ENCODE measurements at places on chromosomes 16 and 17.

DNA sequence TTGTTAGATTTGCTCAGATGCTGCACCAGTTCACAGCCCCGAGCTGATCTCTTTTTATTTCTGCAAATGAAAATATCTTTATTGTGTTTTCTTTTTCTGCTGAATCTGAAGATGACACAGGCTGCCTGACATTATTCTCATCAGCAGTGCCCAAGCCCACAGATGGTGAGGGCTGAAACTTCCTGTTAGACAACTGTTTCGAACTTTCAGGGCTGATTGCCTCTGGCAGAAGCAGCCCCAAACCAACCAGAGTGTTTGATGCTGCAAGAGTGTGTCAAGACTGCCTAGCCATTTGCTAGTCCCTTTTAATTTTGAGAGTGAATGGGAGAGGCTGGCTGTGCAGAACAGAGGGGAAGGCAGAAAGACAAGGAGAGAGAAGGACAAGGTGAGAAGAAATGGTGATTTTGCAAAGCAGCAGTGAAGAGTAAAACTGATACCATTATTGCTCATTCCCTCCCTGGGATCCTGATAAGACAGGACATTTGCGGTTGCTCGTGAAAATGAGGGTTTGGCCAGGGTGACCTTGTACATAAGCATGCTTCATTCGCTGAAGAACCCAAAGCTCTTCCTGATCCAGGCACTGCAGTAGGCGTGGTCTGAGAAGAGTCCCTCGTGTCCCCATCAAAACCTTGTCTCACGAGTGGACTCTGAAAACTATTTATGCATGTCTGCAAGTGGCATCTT, 77.2 kb downstream of the TMEM114 start:
- no peak for DNase-seq

- no peak for DNase-seq
Observed at GRCh38 chr16:19589771-19590302, 34.3 kb downstream of the VPS35L start.

- no peak for DNase-seq
Observed at GRCh38 chr16:31002862-31003341, 7.5 kb downstream of the STX1B start.

DNA sequence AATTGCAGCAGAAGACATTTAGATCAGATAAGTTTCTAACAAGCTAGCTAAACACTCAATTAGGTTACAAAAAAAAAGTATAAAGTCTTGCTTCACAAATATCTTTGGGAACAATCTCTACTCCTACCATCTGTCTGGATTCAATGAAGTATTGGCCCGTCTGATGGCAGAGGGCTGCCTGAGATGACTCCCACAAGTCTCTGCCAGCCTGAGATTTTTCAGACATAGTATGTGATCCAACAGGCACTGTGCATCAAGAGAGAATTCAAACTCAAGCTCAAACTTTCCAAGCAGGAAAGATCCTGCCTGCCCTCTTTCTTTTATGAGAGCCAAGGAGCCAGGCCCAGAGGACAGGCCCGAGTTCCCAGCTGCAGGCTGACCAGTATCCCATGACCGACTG, 22.6 kb downstream of the SLC39A11 start:
- no peak for DNase-seq

DNA sequence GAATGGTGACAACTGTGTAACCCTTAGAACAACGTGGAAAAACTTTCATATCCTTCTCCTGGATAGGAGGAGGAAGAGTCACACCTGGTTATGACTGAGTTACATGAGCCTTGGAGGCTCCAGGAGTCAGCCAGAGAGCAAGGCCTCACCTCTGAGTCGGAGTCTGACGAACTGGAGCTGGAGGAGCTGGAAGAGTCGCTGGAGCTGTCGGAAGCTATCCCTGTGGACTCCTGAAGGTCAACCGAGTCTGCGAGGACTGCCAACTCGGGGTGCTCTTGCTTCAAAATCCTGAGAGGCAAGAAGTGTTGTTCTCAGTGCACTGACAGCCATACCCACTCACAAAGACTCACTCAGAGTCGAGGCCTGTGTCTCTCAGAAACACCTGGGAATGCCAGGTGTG, 6.2 kb downstream of the JMJD6 start:
- DNase-seq = no peak

DNA sequence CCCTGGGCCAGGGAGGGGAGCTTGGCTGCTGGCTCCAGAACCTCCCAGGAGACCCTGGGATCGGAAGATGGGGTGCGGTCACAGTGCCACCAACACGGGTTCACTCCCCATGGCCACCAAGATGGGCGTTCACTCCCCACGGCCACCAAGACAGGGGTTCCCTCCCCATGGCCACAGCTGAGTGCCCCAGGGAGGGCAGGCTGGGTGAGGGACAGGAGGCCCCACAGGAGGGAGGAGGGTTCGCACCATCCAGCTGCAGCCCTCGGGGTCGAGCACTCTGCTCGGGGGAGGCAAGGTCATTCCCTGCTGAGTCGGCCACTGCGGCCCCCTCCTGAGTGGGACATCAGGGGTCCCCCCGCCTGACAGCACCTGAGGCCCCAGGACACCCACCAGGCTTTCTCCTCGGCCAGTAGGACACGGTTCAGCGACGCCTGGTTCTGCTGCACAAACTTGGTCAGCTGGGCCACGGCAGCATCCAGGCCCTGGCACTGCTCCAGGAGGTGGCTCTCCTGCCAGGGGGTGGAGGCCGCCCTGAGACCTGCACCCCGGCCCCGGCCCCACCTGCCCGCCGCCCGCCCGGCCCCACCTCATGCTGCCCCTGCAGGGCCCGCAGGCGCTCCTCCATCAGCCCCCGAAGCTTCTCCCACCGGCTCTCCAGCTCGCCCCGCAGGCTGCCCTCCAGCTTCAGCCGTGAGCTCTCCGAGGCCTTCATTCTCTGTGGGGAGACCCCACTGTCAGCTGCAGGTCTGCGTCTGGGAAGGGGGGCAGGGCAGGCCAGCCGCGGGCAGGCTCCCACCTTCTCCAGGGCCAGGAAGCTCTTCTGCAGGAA, 5.9 kb downstream of the CCDC154 start:
- no peak for DNase-seq

DNA sequence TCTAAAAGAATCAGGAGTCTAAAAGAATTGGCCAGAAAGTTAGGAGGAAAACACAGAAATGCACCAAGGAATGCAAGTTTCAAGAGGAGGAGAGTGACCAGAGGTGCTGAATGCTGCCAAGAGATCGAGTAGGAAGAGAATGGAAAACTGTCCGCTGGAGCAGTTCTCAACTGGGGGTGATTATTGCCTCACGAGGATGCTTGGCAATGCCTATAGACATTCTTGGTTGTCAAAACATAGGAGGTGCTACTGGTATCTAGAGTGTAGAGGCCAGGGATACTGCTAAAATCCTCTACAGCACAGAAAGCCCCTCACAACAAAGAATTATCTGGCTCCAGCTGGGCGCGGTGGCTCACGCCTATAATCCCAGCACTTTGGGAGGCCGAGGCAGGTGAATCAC, 82.1 kb upstream of the NOL11 start:
- DNase-seq = no peak

GRCh38 chr16:69834807-69835466, 72.8 kb downstream of the WWP2 start:
- no peak for DNase-seq

DNA sequence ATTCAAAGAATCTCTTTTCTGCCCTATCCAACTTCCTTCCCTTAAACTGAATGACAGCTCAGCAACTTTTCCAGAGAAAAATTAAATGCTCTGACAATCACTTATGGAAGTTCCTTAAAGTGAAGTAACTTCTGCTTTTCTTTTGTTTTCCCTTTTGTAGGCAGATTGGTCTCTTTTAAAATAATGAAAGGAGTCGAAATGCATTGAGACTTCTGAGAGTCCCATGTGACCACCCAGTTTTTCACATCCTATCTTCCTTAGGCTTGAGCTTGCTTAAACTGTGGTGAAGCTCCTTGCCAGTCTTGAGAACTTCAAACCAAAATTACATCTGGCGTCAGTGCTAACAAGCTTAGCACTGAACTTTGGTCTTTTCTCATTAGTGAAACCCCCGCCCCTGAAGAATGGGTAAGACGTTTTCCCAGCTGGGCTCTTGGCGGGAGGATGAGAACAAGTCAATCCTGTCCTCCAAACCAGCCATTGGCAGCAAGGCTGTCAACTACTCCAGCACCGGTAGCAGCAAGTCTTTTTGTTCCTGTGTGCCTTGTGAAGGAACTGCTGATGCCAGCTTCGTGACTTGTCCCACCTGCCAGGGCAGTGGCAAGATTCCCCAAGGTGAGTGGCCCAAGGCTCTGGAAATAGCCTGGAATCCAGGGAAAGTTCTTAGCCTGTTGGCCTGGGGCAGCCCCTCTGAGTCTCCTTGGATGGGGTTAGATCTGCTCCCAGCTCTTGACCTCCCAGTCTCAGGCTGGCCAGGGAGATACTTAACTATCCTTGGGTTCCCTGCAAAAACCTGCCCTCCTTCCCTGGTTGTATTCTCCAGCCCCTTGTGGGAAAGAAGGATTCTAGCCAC, 1.2 kb downstream of the TMEM106A start:
- no peak for DNase-seq

DNA sequence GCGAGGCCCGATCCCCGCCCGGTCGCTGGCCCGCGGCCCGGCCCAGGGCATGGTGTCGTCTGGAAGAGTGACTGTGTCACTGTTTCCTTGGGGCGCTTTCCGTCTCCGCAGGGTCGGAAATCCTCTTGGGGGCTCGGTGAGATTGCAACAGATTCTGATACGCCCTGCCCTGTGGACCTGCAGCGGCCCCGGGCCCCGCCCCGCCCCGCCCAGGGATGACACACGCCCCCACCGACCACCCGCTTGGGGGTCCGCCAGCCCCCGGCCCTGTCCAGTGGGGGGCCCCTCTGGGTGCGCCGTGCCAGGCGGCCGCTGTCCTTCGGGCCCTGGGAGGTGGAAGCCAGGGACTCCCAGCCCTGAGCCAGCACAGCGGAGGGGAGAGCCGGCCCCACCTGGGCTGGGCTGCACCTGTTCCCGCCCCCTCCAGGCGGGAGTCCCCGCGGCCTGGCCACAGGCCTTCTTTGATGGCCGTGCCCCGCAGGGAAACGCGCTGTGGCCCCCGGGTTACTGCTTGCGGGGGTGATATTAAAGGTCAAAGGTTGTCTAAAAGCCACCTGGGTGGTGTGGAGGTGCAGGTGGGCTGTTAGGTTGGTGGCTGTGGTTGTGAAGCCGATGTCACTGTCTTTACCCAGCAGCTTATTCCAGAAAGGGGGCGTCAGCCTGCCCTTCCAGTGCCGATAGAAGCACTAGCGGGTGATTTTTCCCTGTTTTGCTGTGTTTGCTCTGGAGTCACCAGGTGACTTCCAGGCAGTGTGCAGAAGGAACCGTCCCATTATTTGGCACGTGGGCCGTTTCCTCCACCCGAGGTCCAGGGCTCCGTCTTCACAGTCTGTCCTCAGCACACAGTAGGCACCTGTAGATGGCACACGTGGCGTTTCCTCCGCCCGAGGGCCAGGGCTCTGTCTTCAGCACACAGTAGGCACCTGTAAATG, 752 bp downstream of the TBC1D24 start:
- DNase-seq = no peak

DNA sequence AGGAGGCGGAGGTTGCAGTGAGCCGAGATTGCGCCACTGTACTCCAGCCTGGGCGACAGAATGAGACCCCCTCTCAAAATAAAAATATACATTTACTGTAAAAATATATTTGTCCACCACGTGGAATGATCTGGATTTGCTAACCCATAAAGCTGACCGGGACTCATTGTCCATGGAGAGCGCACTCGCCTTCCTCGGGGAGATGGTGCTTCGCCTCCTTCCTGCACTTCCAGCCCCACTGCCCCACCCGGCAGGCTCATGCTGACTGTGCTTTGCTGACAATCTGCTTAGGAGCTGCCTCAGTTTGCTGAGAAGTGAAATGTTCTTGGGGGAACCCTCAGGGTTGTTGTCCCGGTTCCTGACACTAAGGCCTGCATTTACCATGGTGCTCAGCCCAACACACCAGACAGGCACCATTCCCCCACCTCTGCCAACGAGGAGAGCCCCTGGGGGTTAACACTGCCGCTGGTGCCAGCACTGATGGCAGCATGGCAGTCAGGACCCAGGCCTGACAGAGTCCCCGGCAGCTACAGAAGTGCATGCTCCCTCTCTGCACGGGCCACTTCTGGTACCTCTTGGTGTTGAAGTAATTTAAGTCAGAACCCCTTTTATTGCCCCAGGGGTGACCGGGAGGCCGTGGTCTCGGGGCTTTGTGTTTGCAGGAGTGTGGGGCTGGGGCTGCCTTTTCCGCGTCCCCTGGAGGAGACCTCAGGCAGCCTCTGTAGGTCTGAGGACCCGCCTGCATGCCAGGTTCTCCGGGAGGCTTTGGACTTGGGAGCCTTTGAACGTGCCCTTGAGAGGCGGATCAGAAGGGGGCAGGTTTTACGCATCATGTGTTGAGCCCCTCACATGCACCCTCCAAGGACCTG, 2.5 kb downstream of the NUBP2 start:
- no peak for DNase-seq

DNA sequence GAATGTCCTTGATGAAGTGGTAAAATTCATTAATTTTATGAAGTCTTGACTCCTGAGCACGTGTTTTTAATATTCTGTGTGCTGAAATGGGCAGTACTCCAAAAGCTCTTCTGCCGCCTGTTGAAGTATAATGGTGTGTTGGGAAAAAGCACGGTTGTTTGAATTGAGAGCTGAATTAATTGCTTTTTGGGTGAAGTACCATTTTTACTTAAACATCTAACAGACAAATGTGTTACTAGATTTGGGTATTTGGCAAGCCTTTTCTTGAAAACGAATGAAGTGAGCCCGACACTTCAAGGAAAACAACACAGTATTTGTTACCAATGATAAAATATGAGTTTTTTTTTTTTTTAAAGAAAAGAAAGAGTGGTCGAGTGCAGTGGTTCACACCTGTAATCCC, 22.5 kb downstream of the WWP2 start:
- no peak for DNase-seq

GRCh38 chr17:49387498-49388289, 25.6 kb upstream of the ZNF652 start:
- no peak for DNase-seq

DNA sequence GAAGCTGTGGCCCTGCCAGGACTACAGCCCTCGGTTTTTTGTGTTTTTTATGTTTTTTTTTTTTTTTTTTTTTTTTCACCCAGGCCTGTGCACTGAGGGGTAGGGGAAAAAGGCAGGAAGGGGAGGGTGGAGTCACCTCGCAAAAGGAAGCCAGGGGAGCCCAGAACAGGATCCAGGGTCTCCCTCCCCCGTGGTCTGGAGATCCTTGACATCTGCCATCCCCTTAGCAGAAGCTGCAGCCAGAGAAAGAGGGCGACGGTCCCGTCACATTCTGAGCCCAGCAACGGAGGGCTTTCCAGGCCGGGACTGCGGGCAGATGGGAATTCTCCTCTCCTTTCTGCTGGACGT, 29.1 kb upstream of the PHOSPHO1 start:
- DNase-seq = no peak

- no peak for DNase-seq
Observed at GRCh38 chr16:11685844-11686618, 17.8 kb downstream of the SNN start.

- no peak for DNase-seq
Observed at GRCh38 chr16:29802416-29802935, 3.9 kb upstream of the MAZ start.

DNA sequence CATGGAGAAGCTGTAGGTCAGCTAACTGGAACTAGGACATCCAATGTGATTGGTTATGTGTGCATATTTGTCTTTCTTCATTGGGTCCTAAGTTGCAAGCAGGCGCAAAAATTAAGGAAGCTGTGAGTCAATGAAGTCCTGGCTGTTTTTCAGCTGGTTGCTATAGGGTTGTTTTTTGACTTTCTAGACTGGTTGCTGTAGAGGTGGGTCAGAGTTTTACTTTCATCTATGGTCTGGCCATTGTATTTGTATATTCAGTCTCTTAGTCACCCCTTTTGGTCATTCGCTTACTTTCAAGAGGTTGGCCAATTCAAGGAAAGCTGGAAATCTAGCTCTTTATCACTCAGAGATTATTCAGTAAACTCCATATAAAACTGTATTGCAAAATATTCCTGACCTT, 62.0 kb upstream of the AMZ2 start:
- no peak for DNase-seq
